ENCODE measurements at places on chromosomes 4 and X.

GRCh38 chrX:140762061-140762460 is 52.5 kb downstream of the LINC00632 start:
- DNase-seq, result peak; percentile 72

DNA sequence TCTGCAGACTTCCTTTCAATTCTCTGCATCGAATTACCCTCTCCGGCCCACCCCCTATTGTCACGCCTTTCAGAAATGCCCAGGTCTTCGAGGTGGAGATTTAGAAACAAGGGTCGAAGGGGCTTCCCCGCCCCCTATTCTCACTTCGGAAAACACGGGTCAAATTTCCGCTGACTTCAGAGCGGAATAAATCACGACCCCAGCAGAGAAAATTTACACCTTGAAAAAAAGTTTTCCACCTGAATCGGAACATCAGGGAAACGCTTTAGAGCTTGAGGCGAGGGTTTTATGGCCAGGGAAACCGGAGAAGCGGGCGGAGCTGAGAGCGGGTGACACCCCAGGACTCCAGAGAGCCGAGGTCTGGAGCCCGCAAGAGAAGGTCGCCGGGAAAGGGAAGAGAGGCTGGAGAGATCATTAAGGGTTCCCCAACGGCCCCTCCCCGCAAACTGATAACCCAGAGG is 1.6 kb downstream of the SHISA3 start:
- DNase-seq, result no peak

DNA sequence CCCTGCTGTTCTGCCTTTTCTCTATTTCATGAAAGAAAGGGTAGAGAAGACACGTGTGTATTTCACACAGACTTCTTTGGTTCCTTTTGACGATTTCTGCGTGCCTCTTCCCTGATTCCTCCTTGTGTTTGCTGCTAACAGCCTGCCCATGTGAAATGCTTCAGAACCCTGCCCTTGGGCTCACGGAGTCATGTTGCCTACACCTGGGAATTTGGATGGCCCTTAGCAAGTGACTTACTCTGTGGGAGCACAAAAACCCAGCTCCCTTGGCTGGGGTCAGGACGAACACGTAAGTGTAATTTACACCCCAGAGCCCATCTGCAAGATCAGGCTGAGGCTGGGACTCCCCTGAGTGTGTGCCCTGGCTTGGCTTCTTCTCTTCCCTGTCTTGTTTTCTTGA is 220.3 kb upstream of the BCOR start:
- DNase-seq, result no peak

DNA sequence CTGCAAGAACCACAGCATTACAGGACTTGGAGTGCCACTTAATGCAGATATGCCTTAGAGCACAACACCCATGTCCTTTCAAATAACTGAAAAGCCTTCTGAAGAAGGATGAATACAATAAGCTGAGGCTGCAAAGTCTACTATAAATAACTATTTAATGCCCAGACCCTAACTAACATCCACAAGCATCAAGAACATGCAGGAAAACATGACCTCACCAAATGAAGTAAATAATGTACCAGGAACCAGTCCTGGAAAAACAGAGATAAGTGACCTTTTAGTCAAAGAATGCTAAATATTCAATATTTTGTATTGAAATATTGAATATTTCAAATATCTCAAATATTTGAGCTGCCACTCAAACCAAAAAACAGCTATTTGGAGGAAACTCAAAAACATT is 16.9 kb downstream of the ACTRT1 start:
- DNase-seq, result no peak

DNA sequence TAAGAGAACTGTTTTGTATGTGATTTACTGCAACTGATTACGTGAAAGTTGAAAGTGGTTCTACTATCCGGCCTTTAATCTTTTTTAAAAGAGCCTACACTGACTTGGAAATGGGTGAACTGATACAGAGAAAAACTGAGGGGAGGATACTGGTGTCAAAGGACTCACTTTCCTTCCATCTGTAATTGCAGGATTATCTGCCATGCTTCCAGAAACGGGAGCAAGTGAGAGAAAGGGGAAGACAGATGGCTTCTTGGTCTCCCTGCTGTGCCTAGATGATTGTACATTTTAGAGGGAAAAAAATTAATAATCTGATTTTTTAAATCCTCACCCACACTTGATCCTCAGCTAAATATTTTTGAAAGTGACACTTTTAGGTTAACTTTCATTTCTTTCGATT is 88.3 kb upstream of the GRID2 start:
- DNase-seq, result no peak

- peak; percentile 10 for DNase-seq
These were observed 1.7 kb downstream of the ATP8A1 start for GRCh38 chr4:42655269-42655637.

GRCh38 chr4:151430740-151431457 is 21.9 kb downstream of the FHIP1A start:
- no peak for DNase-seq

- peak; percentile 71 for DNase-seq
These were observed 755 bp downstream of the ANKRD17 start for GRCh38 chr4:73257651-73258435.

DNA sequence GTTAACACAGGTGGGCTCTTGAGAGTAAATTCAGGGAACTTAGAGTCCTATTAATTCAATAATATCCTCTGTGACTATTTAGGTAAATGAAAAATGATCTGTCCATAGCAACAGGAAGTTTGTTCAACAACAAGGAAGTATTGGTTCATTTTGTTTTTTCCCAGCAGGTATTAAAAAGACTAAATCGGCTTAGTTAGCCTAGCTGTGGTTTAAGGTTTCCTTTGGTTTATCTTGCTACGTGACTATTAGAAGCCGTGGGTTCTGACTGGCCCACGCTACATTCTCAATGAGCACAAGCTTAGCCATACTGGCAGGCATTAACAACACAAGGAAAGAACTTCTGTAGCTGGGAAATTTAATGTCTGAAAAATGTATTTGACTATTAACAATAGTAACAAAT is 168.8 kb upstream of the HS3ST1 start:
- DNase-seq, result no peak

- DNase-seq, result no peak
These were observed 396.9 kb upstream of the NDST3 start for GRCh38 chr4:117637347-117637746.

- DNase-seq, result no peak
These were observed 65.2 kb downstream of the GLRA2 start for GRCh38 chrX:14594521-14594920.

GRCh38 chrX:31523884-31524536 is 452.2 kb upstream of the FTHL17 start:
- DNase-seq, result peak; percentile 9
